ENCODE measurements at places on chromosomes 1 and 21.
A peak's percentile ranks its signal among the peaks of the same experiment; 100 is the strongest.

GRCh38 chr1:91427741-91428140, 23.1 kb upstream of the HFM1 start:
- no peak for DNase-seq

DNA sequence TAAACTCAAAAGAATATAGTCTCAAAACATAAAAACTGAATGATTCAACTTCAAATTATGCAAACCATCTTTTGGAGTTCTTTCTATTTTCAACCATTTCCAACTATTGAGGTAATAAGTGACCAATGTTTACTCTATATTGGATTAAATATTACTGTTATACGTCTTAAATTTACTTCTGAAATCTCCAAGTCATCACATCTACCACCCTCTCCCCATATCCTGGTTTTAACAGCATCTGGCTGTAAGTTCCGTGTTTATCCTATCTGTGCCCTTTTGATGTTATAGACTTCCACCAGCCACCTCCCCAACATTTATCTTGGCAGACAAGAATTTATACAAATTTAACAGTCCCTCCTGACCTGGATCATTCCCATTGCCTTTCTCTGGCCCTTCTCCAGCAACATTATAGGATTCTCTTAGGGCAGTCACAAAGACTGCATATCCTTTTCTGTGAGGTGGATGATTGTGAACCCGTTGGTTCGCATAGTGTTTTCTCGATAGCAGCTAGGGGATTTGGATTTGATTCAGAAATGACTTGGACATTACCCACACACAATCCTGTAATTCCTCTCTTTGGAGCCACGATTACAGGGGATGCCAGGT, 313.4 kb upstream of the FMN2 start:
- DNase-seq, result no peak

DNA sequence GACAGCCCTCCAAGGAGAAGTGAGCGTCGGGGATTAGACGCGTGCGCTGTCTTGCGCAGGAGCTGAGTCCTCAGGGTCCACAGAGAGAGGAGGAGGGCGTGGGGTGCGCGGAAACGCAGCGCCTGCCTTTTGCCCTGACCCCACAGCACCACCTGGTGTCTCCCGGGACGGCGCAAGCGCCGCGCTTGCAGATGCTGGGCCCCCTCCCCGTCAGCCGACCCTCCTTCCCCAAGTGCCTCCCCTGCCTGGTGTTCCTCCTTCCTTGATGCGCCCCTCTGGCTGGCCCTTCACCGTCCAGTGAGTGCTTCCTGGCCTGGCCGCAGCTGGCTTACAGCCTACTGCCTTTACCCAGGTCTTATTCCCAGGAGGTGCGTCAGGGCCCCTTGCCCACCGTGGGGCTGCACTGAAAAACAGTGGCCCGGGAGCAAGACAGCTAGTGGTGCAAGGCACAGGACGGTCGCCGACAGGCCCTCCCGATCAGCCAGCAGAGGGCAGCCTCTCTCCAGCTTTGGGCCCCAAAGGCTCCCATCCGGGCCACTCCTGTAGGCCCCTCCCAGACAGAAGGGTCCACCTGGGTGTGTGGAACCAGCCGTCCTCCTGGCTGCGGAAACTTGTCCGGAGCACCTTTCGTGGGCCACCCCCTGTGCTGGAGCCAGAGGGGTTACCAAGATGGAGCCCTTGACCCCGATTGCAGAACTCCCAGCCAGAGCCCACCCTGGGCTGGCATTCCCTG, 12.9 kb upstream of the PHLDA3 start:
- DNase-seq, result peak; percentile 83

DNA sequence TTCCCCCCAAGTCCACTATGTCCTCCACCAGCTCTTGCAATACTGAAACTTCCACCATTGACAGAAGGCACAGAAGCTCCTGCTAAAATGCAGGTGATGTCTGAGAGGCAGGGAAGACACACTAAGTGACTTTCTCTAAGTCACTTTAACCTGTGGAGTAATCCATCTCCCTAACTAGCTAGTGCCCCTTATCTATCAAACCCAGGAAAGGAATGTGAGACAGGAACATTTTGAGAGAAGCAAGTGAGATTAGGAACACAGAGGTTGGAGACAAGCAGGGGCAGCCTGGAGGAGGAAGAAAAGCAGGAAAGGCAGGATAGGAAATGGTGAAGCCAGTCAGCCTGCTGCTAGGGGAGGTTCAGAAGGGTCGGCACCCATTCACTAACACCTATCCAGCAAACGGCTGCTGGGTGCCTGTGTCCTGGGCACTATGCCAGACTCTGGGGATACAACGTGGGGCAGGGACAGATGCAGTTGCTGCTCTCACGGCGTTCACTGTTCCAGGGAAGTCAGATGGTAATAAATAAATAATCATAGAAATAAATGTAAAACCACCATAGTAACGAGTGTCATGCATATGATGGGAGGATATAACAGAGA, 7.0 kb downstream of the GPA33 start:
- no peak for DNase-seq

DNA sequence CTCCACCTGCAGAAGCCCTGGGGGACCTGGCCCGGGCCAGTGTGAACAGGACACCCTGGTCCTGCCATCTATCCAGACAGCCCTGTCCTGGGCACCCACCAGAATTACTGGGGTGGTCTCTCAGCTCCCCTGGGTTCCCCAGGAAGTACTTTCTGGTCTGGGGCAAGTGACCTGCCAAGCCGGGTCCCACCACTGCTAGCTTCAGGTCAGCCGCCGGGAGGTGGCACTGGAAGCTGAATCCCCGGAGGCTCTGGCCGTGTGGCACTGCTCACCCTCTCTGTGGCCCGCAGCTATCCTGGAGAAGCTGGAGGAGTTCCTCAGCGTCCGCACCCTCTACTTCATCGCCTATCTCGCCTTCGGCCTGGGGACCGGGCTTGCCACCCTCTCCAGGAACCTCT, 21.3 kb downstream of the SLC45A1 start:
- DNase-seq, result no peak

GRCh38 chr1:209411491-209411929, 172.0 kb upstream of the CAMK1G start:
- DNase-seq, result no peak

GRCh38 chr1:29896791-29897714, 660.7 kb downstream of the PTPRU start:
- no peak for DNase-seq

GRCh38 chr21:43268804-43269186, 100.0 kb downstream of the CRYAA start:
- no peak for DNase-seq

DNA sequence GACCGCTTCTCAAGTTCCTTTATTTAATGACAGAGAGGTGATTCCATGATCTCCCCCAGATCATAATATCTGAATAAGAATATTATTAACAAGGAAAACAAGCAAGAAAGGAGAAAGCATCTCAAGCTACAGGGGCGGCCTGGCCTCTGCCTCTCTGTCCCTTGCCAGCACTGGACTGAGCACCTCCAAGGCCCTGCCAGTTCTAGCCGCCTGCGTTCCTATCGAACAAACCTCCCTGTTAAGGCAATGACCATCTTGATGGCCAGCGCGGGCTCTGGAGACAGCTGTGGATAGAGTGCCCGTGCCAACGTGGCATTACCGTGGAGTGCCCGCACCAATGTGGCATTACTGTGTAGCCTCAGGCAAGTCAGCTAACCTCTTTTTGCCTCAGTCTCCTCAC, 84.8 kb downstream of the NPHP4 start:
- DNase-seq, result no peak
